ENCODE measurements at places on chromosomes 1 and 21.

- no peak for DNase-seq
Measured at GRCh38 chr1:185315445-185316071, 1.5 kb downstream of the IVNS1ABP start.

DNA sequence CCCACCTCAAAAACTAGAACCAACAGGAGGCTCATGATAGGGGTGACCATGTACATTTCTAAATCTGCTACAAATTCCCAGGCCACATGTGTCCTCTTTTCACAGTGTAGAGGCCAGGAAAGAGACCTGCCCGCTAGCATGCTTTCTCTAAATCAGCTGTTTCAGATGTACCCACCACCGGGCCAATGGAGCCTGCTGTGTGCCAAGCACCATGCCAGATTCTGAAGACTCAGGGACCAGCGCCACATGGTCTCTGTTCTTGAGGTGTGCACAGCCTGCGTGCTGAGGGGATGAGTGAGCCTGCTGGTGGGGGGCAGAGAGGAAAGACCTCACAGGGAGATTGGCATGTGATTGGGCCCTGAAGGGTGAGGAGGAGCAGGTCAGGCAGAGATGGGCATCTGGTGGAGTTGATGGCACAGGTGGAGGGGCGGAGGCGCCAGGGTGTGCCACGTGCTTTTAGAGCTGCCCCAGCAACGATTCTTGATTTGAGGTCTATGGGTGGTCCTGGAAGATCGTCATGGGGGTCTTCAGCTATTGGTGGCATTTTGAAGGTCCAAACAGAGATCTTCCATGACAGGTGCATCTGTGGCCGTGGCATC, 485.1 kb upstream of the VAMP3 start:
- no peak for DNase-seq

GRCh38 chr1:190688096-190688495, 210.4 kb upstream of the BRINP3 start:
- DNase-seq = no peak

GRCh38 chr1:233057836-233058235, 107.4 kb downstream of the NTPCR start:
- no peak for DNase-seq

- no peak for DNase-seq
Measured at GRCh38 chr1:96764469-96764868, 42.9 kb downstream of the PTBP2 start.

DNA sequence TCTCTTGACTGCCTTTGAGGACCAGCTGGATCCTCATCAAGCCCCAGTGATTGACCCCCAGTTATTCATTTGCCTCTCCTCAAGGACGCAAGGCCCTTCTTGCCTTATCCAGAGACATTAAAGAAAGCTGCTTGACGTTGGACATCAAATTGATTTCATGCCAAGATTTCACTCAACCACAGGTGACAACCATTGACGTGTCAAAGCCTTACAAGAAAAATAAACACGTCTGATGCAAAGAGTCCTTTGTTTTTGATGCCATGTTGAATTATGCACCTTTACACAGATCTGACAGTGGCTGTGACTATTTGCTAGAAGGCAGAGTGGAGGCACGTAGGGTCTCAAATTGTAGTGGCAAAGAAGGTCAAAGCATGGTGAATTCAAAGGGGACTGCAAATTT, 666.2 kb upstream of the CAMK1G start:
- no peak for DNase-seq

- DNase-seq = no peak
Measured at GRCh38 chr21:31813862-31814261, 59.0 kb upstream of the HUNK start.

GRCh38 chr21:42063191-42063570, 7.9 kb upstream of the UMODL1 start:
- DNase-seq = peak; percentile 9

DNA sequence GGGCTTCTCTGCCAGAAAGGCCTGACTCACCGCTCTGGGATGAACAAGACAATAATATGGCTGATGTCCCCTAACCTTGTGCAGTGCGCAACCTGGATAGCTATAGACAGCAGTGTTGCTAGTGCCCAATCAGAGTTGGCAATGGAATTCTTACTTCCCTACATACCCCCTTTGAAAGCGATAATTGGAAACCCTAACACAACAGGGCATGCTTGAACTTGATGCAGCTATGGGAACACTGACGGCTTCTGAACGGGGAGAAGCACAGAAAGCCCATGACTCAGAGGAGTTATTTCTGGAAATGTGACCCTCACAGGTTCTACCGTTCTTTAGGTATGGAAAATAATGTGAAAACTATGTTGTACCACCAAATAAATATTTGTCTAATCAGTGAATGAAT, 200.6 kb downstream of the TRABD2B start:
- DNase-seq = no peak

DNA sequence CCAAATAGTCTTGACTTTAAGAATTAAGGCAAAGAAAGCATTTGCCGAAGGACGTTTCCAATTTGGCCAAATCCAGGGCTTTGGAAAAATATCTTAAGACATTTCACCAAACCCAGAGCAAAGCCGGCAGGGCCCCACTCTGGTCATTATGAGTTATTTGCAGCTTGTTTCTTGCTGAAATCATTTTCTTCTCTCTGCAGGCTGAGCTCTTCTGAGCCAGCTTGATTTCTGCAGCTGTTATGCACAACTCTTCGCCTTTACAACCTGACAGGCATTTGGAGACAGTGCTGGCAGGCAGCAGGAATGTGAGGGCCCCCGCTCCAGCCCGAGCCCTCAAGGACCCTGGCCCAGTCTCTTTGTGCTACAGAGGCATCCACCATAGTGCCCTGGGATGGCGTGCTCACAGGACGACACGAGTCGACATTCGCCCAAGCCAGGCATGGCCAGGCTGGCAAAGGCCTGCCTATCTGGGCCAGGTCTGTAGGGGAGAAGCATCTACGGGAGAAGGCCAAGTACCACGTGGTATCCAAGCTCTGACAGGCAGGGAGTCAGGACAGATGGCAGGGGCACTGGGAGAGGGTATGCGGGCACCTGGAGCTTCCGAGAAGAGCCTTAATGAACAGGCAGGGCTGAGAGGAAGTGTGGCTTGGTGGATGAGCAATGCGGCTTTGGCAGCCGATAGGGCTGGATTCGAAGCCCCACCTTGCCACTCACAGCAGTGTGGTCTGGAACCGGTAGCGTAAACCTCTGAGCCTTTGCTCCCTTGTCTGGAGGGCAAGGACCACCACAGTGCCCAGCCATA, 32.3 kb downstream of the SYF2 start:
- no peak for DNase-seq

DNA sequence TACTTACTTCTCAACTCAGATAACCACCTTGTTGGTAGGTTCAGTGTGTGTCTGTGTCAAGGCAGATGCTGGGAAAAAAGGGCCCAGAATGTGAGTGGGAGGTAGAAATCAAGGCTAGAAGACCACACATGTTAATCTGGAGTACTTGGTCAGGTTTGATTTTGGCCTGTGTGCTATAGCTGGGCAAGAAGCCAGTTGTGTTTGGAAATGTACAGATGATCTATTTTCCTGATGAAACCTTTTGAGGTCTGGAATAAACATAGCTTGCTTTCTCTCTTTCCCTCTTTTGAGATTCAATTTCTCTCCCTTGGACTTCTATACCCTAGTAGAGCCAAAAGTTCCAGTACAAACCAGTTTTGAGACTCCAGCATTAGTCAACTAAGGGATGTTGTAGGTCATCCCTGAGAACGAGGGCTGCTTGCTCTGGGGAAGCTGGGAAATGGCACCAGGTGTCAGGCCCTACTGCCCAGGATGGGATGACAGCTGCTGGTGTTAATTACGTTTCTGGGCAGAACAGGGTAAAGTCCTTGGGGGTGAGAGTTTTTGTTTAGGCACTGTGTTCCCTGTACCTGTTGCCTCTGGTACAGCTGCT, 15.8 kb downstream of the MAPKAPK2 start:
- no peak for DNase-seq

GRCh38 chr1:17550729-17551584, 11.5 kb downstream of the ARHGEF10L start:
- DNase-seq = no peak

- DNase-seq = no peak
Measured at GRCh38 chr1:68623700-68624099, 126.8 kb upstream of the DEPDC1 start.

- peak; percentile 76 for DNase-seq
Measured at GRCh38 chr1:51719146-51719545, 102.3 kb downstream of the OSBPL9 start.

DNA sequence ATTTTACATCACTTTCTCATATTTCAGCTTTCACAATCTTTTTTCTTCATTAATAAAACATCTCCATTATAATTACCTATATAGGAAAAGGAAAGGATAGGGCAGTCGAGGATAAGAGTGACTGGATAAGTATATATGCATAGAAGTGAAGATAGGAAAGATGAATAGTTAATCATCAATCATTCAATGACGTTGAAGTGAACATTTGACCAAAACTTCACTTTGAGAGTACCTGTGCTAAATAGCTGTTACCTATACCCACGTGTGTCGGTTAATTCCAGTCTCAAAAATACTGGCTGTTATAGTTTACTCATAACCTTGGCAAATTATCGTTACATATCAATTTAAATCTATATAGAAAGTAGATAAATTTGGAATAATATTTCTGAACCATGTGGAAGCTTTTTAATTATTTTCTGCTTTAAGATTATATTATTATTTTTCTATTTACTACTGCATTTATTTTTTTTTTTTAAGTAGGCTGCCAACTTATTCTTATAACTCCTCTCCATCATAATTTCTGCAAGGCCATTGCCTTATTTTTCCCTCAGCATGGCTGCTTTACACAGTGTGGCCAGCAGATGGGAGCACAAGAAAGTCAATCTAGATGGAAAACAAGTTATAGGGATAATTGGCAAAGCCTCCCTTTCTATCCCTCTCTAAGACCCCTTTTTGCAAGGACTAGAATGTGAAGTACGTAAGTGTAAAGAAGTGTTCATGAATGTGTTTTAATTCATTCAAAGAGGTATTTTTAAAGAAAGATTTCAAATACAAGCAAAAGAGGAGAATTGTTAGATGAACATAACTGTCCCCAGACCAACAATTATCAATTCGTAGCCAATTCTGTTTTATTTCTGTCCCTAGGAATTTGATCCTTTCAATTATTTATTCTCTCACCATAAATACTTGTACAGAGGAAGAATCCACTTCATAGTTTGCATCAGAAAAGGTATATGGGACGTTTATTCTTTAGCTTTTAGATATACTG, 290.4 kb downstream of the KCNT2 start:
- peak; percentile 57 for DNase-seq

- DNase-seq = no peak
Measured at GRCh38 chr1:98398092-98398491, 263.4 kb upstream of the SNX7 start.

DNA sequence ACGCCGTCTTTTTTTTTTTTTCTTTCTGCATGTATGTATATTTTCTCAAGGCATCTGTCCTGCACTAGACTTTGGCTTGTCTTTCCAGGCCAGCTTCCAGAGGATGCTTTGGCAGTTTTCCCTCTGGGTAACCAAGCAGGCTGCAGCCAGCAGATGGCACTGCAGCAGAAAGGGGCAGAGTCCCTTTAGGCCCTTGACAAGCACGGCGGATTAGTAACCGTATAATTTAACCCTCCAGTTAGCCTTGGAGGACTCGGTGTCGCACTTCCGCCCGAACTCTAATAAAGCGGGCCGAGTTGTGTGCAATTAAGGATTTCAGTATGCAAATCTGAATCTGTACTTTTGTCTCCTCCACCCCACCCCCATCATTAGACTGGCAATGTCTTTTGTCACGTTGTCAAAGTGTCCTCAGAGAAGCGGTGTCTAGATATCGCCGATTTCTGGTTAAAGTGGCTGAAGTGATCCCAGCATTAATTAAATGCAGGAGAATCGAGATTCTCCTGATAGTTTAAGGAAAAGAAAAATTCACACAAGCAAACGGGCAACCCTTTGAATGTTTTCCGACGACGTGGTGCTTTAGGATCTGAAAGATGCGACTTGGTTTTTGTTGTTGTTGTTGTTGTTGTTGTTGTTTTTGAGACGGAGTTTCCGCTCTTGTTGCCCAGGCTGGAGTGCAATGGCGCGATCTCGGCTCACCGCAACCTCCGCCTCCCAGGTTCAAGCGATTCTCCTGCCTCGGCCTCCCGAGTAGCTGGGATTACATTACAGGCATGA, 1.1 kb upstream of the TMEM167B start:
- DNase-seq = peak; percentile 57

DNA sequence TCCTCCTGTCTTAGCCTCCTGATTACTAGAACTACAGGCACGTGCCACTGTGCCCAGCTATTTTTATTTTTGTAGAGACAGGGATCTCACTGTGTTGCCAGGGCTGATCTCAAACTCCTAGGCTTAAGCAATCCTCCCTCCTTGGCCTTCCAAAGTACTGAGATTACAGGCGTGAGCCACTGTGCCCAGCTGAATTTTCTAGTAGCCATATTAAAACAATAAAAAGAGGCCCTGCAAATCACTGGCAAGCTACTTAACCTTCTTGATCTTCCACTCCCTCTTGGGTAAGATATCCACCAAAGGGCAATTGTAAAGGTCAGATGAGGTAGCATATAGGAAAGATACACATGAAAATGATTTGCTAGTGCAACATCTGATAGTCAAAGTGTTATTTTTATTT, 65.6 kb upstream of the SRSF10 start:
- no peak for DNase-seq

DNA sequence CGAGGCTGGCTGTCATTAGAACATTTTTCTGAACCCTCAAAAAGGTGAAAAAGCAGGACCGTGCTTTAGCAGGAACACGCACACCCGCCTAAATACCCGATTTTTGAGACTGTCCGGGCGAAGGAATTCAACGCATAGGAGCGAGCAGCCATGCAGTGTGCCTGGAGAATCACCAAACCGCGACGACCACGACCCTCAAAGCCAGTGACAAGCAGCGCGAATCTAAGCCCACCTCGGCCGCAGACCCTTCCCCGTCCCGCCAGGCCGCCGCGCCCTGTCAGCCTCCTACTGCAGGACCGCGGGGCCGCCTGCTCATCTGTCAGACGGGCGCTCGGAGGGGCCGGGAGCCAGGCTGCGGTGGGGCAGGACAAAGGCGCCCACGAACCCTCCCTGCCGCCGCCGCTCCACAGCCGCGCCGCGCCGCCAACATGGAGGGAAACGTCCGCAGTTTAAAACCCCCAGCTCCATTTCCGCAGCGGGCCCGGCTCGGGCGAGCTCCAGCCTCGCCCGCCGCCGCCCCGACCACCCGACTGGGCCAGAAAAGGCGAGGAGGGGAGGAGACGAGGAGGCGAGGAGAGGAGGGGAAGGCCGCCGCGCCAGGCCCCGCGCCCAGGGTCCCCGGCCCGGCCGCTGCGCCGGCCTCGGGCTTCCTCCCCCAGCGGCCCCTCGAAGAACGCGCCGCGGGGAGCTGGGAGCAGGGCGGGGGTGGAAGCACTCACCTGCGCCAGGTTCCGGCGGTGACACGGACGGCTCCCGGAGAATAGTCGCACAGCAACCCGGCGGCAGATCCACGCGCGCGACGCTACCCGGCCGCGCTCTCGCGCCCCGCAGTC, at the start of gene LBR:
TSS of gene LBR (minus strand) at position 804 of the 833 bp plus-strand sequence. CDS start 3,963 bp downstream, outside the sequence.
- DNase-seq = peak; percentile 47

- no peak for DNase-seq
Measured at GRCh38 chr1:24191860-24192259, 4.8 kb upstream of the IFNLR1 start.

Data from Kasumi-1 (cell line).